Forelimb muscle (tissue), 1 donor: ENCODE measurements at places on chromosomes 13 and 19. TPM values are rescaled to one million over a fixed set of nuclear protein-coding genes. Genes with fewer than 3 reads are reported as not detected.

DNA sequence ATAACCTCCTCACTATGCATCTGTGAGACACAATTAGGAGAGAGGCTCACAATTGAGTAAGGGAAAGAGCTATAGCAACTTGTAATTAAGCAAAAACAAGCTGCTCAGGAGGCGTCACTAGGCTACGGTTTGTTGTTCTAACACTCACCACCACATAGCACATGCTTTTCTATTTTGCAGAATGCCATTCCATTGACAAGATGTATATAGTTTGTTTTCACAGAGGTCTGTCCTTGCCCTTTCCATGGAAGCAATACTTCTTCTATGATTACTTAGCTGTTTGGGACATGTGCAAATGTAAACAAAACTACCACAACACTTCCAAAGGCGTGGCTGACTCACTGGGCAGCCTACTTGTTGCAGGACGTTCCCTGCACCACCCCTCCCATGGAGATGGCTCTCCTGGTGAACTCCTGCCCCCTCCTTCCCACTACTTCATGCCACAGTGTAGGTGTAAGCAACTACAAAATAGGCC is 33.9 kb upstream of the FAM216B start:
- DNase-seq, result no peak

DNA sequence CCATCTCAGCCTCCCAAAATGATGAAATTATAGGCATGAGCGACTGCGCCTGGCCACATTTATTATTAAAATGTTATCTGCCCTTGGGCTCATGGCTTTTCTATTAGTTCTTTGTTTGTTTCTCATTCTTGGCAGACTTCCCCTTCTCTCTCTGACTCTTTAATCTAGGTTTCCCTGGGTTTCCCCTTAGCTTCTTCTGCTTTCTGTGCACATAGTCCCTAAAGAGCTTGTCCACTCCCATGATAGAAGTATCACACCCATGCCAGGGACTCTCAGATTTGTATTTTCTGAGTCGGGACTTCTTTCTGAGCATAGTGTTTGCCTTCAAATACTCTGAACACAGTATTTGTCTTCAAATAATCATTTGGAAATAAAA is 38.6 kb upstream of the ITM2B start:
- DNase-seq, result no peak

DNA sequence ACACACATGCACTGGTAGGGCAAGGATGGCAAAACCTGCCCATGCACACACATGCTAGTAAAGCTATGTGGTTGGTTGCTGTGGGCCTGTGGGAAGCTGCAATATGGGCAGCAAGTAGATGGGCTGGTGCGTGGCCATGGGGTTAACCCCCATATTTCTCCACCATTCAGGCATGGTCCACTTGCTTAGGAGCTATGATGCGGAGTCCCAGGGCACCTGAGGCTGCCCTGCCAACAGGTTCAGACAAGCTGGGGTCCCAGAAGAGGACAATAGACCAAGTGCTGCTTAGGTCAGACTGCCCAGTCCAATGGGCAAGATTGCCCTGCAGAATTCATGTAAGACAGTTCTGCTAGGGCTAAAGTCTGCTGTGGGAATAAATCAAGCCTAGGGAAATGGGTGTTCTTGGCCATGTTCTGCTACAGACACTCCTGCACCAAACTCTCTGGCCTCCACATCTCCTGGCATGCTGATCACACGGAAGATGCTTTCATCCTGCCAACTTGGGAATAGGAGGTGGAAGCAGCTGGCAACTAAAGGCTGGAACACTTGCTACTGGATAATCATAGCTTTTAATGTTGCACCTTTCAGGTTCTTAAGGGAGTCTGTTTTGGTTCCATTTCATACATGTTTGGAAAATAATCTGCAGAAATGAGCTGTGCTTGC is 646.3 kb upstream of the SLITRK1 start:
- no peak for DNase-seq

DNA sequence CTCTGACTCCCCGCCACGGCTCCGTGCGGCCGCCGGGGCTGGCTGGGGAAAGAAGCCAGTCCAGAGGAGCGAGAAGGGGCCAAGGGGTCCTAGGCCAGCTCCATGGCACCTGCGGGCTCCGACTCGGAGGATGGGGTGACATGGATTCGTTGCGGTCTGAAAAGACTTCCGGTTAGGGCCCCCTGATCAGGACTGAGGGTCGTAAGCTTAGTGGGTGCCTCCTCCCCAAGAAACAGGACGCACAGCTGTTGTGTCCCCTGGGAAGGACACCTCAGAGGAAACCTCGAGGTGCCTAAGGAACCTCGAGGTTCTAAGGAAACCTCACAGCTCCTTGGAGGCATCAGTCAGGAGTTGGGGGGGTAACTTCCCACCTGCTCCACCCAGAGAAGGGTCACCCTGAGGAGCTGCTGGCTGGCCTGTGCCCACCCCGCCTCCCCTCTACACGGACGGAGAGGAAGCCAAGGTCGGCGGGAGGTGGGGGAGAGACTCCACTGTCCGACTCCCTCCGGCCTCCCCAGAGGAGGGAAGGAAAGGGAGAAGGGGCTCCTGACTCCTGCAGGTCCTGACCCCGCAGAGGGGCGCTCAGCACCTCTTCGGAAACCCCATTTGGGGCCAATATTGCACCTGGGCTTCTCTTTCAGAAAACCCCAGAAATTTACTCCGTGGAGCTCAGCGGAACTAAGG is 855 bp downstream of the ATP12A start:
- no peak for DNase-seq

DNA sequence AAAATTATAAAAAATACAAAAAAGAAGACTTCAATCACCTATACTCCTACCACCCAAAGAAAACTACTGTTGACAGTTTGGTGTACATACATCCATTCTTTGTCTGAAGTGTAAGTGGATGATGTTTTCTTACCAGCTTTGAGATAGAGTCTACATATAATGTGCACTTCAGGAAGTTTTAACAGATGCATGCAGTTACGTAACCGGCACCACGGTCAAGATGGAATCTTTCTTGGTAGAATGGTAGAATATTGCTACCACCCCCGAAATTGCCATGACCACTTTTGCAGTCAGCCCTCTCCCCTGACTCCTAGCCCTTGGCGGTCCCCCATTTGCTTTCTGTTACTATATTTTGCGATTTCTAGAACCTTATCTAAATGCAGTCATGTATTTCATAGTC is 1.4 kb downstream of the CUL4A start:
- no peak for DNase-seq

DNA sequence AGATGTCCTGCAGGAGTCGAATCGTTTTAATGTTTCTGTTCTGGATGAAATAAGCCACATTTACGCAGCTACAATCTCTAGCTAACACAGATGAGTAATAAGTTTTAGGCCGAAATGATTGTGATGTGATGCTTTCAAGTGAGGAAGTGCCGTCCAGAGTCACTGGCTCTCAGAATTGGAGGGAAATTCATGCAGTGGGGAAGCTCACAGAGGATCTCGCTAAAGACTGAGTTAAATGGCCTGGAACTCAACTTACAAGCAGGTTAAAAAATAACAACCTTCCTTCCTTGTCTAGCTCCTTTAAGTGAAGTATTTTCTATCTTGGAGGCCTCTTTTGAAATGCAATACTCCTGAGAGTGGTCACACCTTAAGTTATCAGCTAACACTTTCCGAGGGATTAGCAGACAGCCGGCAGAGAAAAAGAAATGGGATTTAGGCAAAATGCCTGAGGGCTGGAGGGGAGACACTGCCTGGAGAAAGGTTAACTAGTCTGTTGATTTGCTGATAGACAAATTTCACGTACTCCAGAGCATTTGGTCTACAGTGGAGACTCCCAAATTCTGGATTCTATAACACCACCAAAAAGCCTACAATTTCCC is 74.2 kb downstream of the IRS2 start:
- no peak for DNase-seq

- no peak for DNase-seq
These were observed 3.9 kb downstream of the CIC start for GRCh38 chr19:42272989-42273406.

GRCh38 chr19:15239337-15239949 is 7.2 kb upstream of the EPHX3 start:
- no peak for DNase-seq

DNA sequence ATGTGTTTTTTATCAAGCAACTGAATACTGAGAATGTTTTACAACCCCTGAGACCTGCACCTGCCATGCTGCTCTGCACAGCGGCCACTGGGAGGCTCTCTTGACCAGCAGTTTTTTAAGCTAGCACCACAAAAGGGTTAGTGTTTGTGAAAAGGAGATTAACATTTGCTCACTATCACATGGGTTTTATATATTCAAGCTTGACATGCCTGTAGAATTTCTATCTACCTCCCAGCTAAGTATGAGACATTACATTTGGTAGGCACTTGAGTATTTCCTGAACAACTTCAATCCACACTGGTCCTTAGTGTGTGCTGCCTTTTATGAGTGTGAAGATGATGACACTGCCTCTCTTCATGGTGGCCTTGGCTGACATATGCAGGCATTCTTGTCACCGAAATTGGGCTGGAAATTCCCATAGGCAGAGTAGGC is 1238.9 kb downstream of the UQCRFS1 start:
- DNase-seq, result no peak

DNA sequence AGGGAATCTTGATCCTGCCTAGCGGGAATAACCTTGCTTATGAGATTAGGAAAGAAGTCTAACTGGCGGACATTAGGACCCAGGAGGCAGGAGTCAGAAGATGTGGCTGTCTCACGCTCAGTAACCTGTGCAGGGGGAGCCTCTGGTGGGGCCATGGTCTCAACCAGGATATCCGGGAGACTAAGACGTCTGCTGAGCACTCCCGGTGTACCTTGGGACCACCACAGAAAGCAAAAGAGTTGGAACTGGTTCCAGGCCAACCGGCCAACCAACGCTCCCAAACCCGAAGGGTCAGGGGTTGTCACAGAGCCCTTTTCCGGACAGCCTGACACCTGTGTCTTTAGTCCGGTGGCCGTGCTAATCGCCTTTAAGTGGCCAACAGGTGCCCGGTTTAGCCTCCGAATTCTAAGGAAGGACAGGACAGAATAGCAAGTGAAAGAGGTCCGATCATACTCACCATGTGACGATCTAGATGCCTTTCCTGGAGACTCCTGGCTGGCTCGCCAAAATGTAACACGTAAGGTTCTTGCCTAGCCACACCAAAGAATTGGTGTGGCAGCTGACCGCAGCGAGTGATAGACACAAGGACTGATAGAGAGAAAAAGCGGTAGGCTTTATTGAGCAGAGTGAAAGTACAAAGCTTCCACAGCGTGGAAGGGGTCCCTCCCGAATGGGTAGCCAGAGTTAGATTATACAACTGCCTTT is 103.9 kb upstream of the DIAPH3 start:
- DNase-seq, result no peak

GRCh38 chr19:53328967-53329366 is 4.6 kb upstream of the ZNF845 start:
- DNase-seq, result no peak

DNA sequence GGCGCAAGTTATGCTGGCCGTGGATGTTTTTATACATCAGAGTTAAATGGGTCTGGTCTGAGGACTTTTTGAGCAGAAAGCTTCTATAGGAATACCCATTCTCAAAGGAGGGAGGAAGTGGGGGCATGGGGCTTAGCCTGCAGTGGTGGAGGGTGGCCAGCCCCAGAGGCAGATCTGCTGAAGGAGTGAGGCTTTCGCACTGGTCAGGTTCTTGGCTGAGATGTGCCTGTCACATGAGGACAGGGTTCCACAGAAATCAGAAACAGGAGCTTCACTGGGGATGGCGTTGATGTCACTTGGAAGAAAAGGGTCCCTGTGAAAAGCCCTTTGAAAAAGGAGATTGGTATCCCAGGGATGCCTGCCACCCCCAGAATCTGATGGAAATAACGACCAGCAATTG is 100.7 kb upstream of the MCF2L start:
- no peak for DNase-seq

- DNase-seq, result peak; percentile 96
These were observed 151.7 kb downstream of the DCLK1 start for GRCh38 chr13:35979361-35979951.

- DNase-seq, result no peak
These were observed 3.7 kb upstream of the TRIM13 start for GRCh38 chr13:49993111-49993510.

GRCh38 chr19:902093-902370 is 8.7 kb downstream of the RNU6-9 start:
- no peak for DNase-seq

GRCh38 chr13:25200783-25201182 is 28.7 kb upstream of the AMER2 start:
- DNase-seq, result no peak

GRCh38 chr13:32409561-32410421 is 18.1 kb downstream of the N4BP2L1 start:
- no peak for DNase-seq

- no peak for DNase-seq
These were observed 24.3 kb downstream of the NFILZ start for GRCh38 chr19:8654591-8655339.

DNA sequence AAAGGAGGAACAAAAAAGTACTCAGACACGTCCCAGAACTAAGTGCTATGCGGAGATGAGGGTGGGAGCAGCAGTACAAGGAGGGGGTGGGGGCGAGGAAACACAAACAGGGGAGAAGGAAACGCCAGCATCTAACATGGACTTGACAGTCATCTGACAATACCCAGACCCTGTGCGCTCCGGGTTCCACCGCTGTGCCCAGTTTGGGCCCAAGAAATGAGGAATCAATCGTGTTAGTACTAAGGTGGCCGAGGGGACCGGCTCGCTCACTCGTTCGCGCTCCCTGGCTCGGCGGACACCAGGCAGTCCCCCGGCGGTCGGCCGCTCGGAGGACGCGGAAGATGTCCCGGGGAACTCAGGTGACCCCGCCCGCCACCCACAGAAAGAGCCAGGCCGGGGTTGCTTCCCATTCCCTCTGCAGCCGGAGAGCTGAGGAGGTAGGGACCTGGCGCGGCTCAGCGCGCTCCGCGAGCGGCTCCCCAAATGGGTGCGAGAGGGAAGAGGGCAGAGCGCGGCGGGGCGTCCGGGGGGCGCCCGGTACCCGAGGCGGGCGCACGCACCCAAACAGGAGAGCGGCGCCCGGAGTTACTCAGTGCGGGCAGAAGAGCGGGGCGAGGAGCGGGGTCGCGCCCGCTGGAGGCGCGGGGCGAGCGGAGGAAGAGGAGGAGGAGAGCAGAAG is 616 bp downstream of the TSHZ3 start:
- no peak for DNase-seq

The PPP1R37 gene
- polyA plus RNA-seq, result 22.1 TPM

The PRSS57 gene
- 0.44 TPM for polyA plus RNA-seq

The SRRM5 gene
- polyA plus RNA-seq, result 0.71 TPM

The RDH8 gene
- polyA plus RNA-seq, result not detected

The CDC42EP5 gene
- polyA plus RNA-seq, result 29.2 TPM

The DKKL1 gene
- polyA plus RNA-seq, result 2.4 TPM

The SERP2 gene
- 5.4 TPM for polyA plus RNA-seq

The TMEM59L gene
- polyA plus RNA-seq, result 8.9 TPM

The ZNF560 gene
- polyA plus RNA-seq, result 0.09 TPM

The CEACAM4 gene
- polyA plus RNA-seq, result 0.16 TPM

The MED25 gene
- polyA plus RNA-seq, result 28.6 TPM

The SYNE4 gene
- polyA plus RNA-seq, result 0.59 TPM
